ENCODE measurements at places on chromosomes 16 and 17. TPM values are rescaled to one million over a fixed set of nuclear protein-coding genes. Genes with fewer than 3 reads are reported as not detected.

The LGALS9 gene
- 17.4 TPM for total RNA-seq

DNA sequence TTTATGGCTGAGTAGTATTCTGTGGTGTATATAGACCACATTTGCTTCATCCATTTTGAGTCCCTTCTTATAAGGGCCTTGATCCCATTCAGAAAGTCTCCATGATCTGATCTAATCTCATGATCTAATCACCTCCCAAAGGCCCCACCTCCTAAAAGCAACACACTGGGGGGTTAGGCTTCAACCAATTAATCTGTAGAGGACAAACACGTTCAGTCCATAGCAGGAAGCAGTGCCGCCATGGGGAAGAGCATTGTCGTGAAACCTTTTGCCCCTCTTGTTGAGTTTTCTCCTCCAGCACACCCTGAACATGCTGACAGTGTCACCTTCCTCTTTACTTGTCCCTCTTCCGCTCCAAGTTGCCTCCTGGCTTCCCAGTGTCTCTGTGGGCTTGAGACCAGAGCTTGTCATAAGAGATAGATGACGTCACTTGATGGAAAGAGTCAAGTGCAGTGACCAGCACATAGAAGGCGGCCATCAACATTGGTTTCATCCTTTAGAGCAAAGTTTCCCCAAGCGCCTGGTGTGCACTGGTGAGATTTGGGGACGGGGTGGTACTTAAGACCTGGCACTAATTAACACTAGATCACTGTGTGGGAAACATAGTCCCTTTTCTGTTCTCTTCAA is 74.1 kb downstream of the PRKCB start:
- no peak for DNase-seq
- no peaks in the 10 kb centered on the region for H3K4me1 ChIP-seq

GRCh38 chr16:68276223-68276622 is 11.9 kb downstream of the SLC7A6 start:
- no peak overlapping the region for H3K4me3 ChIP-seq
- peak overlapping the region; percentile 28 for H3K27ac ChIP-seq
- H3K27me3 ChIP-seq, result no peaks in the 10 kb centered on the region
- H3K4me1 ChIP-seq, result no peaks in the 10 kb centered on the region

GRCh38 chr16:62477796-62478195 is 441.6 kb upstream of the CDH8 start:
- no peak overlapping the region for H3K4me3 ChIP-seq
- H3K36me3 ChIP-seq, result no peaks in the 10 kb centered on the region
- H3K4me1 ChIP-seq, result no peaks in the 10 kb centered on the region

DNA sequence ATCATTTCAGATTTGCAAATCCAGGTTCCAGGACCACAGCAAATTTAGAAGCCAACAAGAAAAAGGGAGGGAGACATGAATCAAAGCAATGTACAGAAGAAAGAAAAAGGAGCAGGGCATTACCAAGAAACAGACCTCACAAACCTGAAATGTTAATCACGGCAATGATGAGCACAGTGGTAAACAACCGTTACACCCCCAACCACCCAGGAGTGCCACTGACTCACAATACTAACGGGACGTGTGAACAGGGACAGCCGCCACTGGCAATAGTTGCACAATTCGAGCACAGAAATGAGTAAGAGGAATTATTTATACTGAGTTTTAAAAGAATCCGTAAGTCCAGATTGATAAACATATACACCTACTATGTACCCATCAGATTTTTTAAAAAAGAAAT is 13.8 kb downstream of the USP22 start:
- no peaks in the 10 kb centered on the region for H3K27me3 ChIP-seq
- H3K4me1 ChIP-seq, result no peaks in the 10 kb centered on the region
- no peaks in the 10 kb centered on the region for H3K36me3 ChIP-seq
- no peak for DNase-seq
- no peak overlapping the region for H3K4me3 ChIP-seq
